ENCODE measurements at places on chromosomes 6 and 20. TPM values are rescaled to one million over a fixed set of nuclear protein-coding genes. Genes with fewer than 3 reads are reported as not detected.

DNA sequence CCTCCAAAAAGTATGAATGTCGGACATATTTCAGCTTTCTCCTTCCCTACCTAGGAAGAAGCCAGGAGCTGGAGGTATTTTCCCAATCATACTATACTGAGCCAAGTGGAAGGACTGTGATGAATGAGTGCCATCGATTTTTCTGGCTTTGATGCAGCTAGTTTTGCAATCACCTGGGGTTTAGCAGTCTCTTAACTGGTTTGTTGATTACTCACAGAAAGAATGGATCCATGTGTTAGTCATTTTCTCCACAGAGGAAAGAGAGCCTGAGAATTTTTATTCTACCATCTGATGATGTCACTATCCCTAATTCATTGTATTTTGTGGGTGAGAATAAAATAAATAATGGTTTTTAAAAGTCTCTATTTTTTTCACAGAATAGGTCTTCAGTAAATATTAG is 282.9 kb upstream of the RNF217 start:
- H3K4me1 ChIP-seq = no peaks in the 10 kb centered on the region
- no peaks in the 10 kb centered on the region for H3K27me3 ChIP-seq
- no peak for DNase-seq

GRCh38 chr6:163745536-163746400 is 331.2 kb downstream of the QKI start:
- no peaks in the 10 kb centered on the region for H3K36me3 ChIP-seq
- no peaks in the 10 kb centered on the region for H3K27me3 ChIP-seq
- H3K4me1 ChIP-seq = no peaks in the 10 kb centered on the region
- H3K4me3 ChIP-seq = no peak overlapping the region

GRCh38 chr6:30169658-30170614 is 6.6 kb downstream of the TRIM15 start:
- H3K4me3 ChIP-seq = no peak overlapping the region
- no peaks in the 10 kb centered on the region for H3K27me3 ChIP-seq
- no peak for DNase-seq

- DNase-seq = no peak
- no peaks in the 10 kb centered on the region for H3K27me3 ChIP-seq
- no peak overlapping the region for H3K27ac ChIP-seq
- H3K4me1 ChIP-seq = no peaks in the 10 kb centered on the region
- no peak overlapping the region for H3K4me3 ChIP-seq
- H3K36me3 ChIP-seq = no peaks in the 10 kb centered on the region
Observed at GRCh38 chr20:41951615-41952014, 333.4 kb upstream of the CHD6 start.

- DNase-seq = no peak
- no peaks in the 10 kb centered on the region for H3K27me3 ChIP-seq
- H3K27ac ChIP-seq = no peak overlapping the region
- no peaks in the 10 kb centered on the region for H3K36me3 ChIP-seq
Observed at GRCh38 chr20:56911946-56912345, 282.8 kb downstream of the TFAP2C start.

GRCh38 chr20:11799281-11799684 is 118.4 kb upstream of the BTBD3 start:
- DNase-seq = no peak
- no peaks in the 10 kb centered on the region for H3K4me1 ChIP-seq
- H3K36me3 ChIP-seq = no peaks in the 10 kb centered on the region
- no peaks in the 10 kb centered on the region for H3K27me3 ChIP-seq

- H3K4me3 ChIP-seq = no peak overlapping the region
- H3K4me1 ChIP-seq = no peaks in the 10 kb centered on the region
- H3K36me3 ChIP-seq = no peaks in the 10 kb centered on the region
Observed at GRCh38 chr6:47344022-47344421, 34.3 kb upstream of the TNFRSF21 start.

- H3K27me3 ChIP-seq = no peaks in the 10 kb centered on the region
- no peak overlapping the region for H3K27ac ChIP-seq
- no peak for DNase-seq
- H3K4me1 ChIP-seq = peaks cover 23% of the 10 kb centered on the region
- H3K4me3 ChIP-seq = no peak overlapping the region
- H3K36me3 ChIP-seq = no peaks in the 10 kb centered on the region
Observed at GRCh38 chr6:137928286-137928685, 61.2 kb downstream of the TNFAIP3 start.

Gene ADGRG6
- total RNA-seq = 6.8 TPM

GRCh38 chr6:80547827-80548226 is 441.4 kb downstream of the BCKDHB start:
- H3K27ac ChIP-seq = peak overlapping the region; percentile 29
- H3K27me3 ChIP-seq = no peaks in the 10 kb centered on the region
- H3K4me1 ChIP-seq = peaks cover 19% of the 10 kb centered on the region

DNA sequence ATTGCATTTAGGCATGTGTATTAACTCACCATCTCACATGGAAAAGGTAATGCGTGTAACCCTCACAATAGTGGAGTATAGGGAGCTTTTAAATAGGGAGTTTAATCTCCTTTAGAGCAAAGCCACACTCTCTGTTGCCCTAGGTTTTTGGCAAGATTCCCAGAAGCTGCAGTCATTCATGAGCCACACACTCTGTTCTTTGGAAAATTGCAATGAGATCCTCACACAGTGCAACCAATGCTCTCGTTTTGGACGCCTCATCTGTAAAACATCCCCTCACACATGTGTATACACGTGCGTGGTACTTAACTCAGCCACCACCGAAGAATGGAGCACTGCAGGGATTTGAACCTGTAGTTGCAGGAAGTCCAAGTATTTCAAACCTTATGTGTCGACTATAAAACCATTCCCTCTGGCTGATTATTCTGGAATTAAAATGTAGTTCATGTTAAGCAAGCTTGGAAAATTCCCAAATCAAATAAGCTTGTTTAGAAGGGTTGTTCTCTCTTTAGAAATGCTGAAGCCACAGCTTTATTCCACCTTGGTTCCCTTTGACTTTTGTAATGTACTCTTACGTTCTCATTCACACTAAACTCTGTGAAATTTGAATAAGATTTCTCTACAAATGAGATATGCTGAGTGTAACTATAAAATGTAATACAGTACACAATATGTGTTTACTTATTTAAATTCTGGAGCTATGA is 489.8 kb upstream of the MANEA start:
- H3K4me1 ChIP-seq = no peaks in the 10 kb centered on the region
- DNase-seq = no peak
- no peaks in the 10 kb centered on the region for H3K36me3 ChIP-seq
- no peak overlapping the region for H3K4me3 ChIP-seq

GRCh38 chr20:51553897-51554486 is 11.5 kb upstream of the NFATC2 start:
- no peaks in the 10 kb centered on the region for H3K4me1 ChIP-seq
- H3K27ac ChIP-seq = no peak overlapping the region
- no peaks in the 10 kb centered on the region for H3K36me3 ChIP-seq

- no peaks in the 10 kb centered on the region for H3K4me1 ChIP-seq
- no peaks in the 10 kb centered on the region for H3K27me3 ChIP-seq
- H3K36me3 ChIP-seq = no peaks in the 10 kb centered on the region
- no peak overlapping the region for H3K27ac ChIP-seq
Observed at GRCh38 chr6:122491919-122492555, 20.4 kb upstream of the SERINC1 start.

Gene RHAG
- not detected for total RNA-seq

Gene USP49
- total RNA-seq = 3.3 TPM

Measured in thoracic aorta (tissue), 2 donors.